ENCODE measurements at places on chromosomes 6 and 20. TPM values are rescaled to one million over a fixed set of nuclear protein-coding genes. Genes with fewer than 3 reads are reported as not detected.

DEFB124 gene
- total RNA-seq: not detected

SYNGAP1 gene
- 23.0 TPM for total RNA-seq

OR2J3 gene
- not detected for total RNA-seq

- H3K36me3 ChIP-seq: no peaks in the 10 kb centered on the region
- H3K4me3 ChIP-seq: no peak overlapping the region
- H3K27me3 ChIP-seq: no peaks in the 10 kb centered on the region
- H3K27ac ChIP-seq: no peak overlapping the region
- H3K4me1 ChIP-seq: no peaks in the 10 kb centered on the region
These were observed 7.1 kb downstream of the PTK6 start for GRCh38 chr20:63529861-63530787.

DNA sequence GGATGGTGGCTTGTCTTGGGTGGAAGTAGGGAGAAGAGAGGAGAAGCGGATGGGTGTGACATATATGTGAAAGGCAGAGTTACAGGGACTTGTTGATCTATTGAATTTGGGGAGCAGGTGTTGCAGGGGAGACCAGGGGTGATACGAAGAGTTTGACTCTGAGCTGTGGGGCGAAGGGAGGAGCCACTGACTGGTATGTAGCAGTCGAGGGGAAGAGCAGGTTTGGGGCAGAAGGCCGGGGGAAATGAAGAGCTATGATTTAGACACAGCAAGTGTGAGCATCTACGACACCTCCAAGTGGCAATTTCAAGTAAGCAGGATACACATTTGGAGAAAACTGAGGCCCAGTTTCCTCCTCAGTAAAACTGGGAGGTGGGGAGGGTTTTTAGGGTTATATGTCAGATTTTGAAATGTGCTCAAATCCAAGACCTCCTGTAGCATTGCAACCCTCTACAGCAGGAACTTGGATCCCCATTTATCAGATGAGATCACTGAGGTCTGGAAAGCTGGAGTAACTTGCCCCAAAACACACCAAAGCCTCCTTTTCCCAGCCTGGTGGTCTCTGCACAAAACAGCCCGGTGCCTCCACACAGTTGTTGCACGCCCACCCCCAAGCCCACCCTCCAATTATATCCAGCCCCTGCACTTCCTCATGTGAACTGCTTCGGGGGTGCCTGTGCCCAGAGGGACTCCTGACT is 137.8 kb downstream of the PREX1 start:
- no peaks in the 10 kb centered on the region for H3K36me3 ChIP-seq
- no peak for DNase-seq
- H3K27me3 ChIP-seq: no peaks in the 10 kb centered on the region
- H3K4me1 ChIP-seq: peaks cover 31% of the 10 kb centered on the region
- no peak overlapping the region for H3K27ac ChIP-seq

DNA sequence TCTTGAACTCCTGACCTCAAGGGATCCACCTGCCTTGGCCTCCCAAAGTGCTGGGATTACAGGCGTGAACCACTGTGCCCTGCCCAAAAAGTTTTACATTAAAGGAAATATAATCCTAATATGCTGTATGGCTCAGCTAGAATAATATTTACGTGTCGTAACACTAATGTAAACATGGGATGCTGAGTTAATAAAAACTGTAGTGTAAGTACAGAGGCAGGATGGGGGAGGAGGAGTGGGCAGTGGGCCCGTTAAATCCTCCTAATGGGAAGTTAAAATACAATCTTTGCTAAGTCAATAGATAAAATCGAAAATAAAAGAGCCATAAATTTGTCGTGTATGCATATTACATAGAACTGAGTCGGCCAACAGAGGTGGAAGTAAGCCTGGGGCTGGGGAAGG is 12.1 kb upstream of the IP6K3 start:
- no peaks in the 10 kb centered on the region for H3K36me3 ChIP-seq
- no peaks in the 10 kb centered on the region for H3K27me3 ChIP-seq
- no peak overlapping the region for H3K27ac ChIP-seq
- H3K4me3 ChIP-seq: no peak overlapping the region

DNA sequence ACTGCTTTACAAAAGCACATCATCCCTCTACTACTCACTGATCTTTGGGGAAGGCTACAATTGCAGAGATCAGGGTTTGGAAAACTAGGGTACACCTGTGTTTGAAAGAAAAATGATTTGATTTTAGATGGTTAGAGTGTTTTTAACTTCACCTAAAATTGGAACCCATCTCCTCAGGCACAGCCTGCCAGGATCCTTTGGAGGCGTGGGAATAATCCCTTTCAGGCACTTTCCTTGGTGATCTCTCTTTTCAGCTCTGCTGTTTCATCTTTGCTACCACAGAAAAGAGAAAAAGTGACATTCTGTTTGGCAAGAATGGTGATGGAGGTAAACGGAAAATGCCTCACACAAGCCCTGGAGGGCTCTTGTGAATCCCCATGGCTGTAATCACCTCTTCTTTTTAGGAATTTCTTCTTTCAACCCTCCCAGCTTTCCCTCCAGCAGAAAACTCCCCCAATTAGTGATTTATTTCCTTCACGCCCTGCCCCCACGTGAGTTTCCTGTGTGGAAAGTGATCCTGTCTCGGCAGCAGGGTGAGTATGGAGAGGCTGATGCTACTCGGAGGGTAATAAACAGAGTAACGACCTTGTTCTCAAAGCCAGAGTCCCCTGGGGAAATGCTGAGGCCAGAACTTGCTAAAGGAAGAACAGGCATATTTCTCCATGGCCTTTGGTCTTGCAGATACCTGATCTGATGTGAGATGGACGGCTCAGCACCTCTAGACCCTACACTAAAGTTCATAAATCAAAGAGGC is 9.2 kb downstream of the KCNG1 start:
- no peak for DNase-seq
- H3K4me1 ChIP-seq: no peaks in the 10 kb centered on the region
- no peak overlapping the region for H3K4me3 ChIP-seq
- H3K27me3 ChIP-seq: peaks cover 22% of the 10 kb centered on the region
